ENCODE measurements at places on chromosomes 2 and 18.

DNA sequence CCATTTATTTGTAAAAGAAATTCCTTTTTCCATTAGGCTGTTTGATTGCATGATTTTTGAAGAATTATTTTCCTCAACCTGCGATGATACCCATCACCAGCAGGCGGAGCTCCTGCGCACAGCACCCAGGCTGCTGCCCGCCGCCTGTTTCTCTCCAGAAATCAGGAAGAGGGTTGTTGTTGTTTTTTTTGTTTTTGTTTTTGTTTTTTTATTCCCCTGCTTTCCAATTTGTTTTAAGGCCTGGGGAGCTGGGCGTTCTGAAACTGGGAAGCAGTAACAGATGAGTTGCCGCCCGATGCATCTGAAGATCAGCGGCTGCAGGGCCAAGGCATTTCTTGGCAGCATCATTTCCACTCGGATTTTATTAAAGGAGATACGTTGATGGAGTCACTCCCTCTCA is 132.1 kb downstream of the MBP start:
- DNase-seq, result peak; percentile 70

GRCh38 chr2:219630770-219631405 is 3.5 kb downstream of the SLC4A3 start:
- peak; percentile 15 for DNase-seq

- no peak for DNase-seq
These were observed 22.2 kb downstream of the SPAG16 start for GRCh38 chr2:213306316-213306942.

DNA sequence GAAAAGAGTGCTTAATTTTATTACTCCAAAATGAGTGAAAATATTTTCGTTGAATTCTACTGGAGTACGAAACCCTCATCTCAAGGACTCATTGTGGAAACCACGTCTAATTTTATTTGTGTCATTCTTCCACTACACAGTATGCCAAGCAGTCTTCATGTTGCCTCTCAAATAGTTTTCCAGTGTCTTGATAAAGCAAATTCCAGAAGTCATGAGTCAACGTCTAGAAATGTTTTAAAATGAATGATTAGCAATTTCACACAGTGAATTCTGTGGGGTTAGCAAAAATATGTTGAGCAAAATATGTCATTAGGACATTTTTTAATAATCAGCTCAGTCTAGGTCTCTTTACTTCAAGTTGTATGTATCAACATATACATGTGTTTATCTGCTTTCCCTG is 865.5 kb downstream of the DSC3 start:
- DNase-seq, result no peak

DNA sequence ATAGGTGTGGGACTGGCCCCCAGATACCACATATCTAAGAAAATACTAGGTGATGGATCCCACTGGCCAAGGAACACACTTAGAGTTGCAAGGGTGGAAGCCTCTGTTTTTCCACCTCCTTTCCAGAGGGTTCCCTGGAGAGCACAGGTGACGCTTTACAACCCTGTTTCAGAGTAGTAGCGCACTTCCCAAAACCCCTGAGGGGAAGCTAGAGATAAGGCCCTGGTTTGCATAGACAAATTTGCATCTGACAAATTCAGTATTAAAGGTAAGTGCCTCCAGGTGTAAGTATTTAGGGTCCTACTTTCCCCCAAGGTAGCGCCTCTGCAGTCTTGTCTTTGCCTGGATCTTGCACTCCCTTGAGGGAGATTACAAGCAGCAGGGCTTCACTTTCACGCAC is 474 bp upstream of the CERKL start:
- DNase-seq, result no peak

All from stimulated activated CD8-positive, alpha-beta memory T cell treated with anti-CD3 and anti-CD28 coated beads, Interleukin-4, amount 100 ng/mL, for 48 hours (primary cell).